ENCODE measurements at places on chromosomes 5 and 9.

- DNase-seq, result no peak
These were observed 111.3 kb upstream of the FST start for GRCh38 chr5:53368966-53369605.

DNA sequence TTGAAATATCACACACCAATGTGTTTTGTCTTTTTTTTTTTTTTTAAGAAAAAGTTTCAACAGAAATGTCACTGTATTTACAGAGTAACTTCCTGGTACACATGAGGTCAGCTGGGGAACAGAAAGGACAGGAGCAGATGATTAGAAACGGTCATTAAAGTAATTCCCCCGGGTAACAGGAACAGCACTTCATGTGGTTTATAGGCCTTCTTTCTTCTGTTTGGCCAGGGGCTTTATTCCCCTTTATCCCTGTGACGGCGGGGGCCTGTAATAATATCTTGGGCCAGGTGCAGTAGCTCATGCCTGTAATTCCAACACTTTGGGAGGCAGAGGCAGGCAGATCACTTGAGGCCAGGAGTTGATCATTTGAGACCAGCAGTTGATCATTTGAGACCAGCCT lies 30.5 kb upstream of the MSH3 start:
- DNase-seq, result no peak

GRCh38 chr9:127384901-127385300 lies 12.1 kb upstream of the SLC2A8 start:
- no peak for DNase-seq

DNA sequence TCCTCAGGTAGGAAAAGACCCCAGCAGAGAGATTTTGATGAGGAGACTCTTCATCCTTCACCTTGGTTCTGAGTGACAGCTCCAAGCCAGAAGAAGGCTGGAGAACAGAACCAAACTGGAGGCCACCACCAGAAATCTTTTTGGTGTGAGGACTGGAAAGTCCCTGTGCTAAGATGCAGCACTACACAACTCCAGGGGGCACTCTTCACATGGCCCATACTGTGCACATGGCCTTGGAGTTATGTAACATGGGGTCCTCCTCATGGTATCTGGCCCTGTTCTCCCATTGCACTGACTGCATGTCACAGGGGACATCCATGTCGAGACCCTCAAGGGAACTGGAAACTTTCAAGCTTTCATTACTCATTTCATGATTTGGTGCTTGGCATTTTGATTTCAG lies 17.3 kb upstream of the STX17 start:
- DNase-seq, result no peak

GRCh38 chr9:131255676-131256197 lies 20.6 kb downstream of the FAM78A start:
- DNase-seq, result no peak

- no peak for DNase-seq
These were observed 2.6 kb upstream of the CD14 start for GRCh38 chr5:140635291-140636257.

DNA sequence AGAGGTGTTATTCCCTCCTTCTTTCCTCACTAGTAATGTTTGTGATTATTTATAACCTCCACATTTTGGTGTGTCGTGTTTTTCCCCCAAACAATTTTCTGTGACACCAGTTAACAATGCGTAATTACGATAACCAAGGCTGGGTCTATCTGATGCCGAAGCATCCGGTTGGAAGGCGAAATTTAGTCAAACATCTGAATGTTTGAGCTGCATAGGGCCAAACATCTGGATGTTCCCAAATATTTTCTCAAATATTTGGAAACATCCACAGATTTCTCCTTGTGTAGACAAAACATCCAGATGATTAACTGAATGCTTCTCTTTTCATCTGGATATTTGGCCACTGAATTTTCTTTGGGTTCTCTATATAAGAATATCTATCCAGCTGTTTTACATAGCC lies 371.7 kb downstream of the NFIB start:
- DNase-seq, result no peak
